NCI-H2029 (cell line): ENCODE measurements at places on chromosomes 6 and 20.
A peak's percentile ranks its signal among the peaks of the same experiment; 100 is the strongest.

DNA sequence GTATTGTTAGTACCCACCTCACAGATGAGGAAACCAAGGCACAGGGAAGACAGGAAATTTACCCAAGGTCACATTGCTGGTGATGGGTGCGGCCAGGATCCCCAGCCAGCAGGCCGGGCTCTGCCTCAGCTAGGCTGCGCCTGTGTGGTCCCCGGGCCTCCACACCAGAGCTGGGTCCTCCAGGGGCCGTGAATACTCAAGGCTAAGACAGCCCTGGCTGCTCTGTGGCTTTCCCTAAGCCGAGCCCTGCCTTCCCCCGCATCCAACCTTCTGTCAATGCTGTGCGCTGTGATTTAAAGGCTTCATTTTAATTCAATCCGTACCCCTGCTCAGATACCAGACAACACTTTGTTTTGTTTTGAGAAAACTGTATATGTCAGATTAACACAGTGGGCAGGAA, 246.7 kb downstream of the TTLL2 start:
- DNase-seq = no peak

GRCh38 chr6:21309807-21310221, 283.7 kb upstream of the SOX4 start:
- no peak for DNase-seq

- DNase-seq = peak; percentile 19
These were observed 5.6 kb downstream of the CYP24A1 start for GRCh38 chr20:54167909-54168872.

GRCh38 chr6:45655745-45656476, 278.2 kb upstream of the SUPT3H start:
- no peak for DNase-seq

- DNase-seq = peak; percentile 49
These were observed 881 bp upstream of the AIG1 start for GRCh38 chr6:143059663-143060353.

DNA sequence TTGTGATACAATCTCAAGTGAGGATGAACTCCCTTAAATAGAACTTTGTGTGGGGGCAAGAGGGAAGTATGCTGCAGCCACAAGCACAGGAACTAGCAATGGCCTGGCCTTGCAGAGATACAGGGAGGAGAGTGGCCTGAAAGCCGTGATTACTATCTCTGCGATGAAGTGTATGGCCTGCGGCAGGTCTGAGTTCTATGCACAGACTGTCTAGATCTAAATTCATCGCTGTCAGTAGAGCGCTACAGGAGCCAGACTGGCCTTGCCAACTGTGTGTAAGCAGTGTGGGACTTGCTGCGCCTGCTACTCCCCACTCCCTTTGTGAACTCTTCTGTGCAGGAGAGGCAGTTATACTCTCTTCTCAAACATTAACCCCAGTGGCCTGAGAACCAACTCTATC, 997.0 kb downstream of the GRIK2 start:
- DNase-seq = no peak

DNA sequence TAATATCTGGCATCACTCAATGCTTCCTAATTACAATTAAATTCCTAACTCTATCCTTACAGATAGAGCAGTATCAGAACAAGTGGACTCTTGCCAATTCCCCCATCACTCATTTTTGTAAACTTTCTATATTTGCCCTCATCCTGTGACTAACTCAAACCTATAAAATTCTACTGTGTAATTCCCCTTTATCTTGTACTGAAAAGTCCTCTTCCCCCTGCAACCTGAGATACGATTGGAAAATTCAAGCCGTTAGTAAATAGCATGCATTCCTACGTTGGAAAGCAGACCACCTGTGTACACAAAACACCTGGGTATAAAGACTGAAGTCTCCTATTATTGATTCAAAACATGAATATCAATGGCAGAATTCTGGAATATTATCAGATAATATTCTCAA, 70.4 kb upstream of the KCNQ5 start:
- DNase-seq = peak; percentile 5

- DNase-seq = peak; percentile 2
These were observed 53.6 kb downstream of the CDC40 start for GRCh38 chr6:110233770-110234374.

- peak; percentile 88 for DNase-seq
These were observed 814.8 kb downstream of the MAFB start for GRCh38 chr20:39874049-39874893.

GRCh38 chr6:116595247-116595646, 21.0 kb upstream of the RSPH4A start:
- peak; percentile 84 for DNase-seq

- no peak for DNase-seq
These were observed 49.9 kb downstream of the SLC35A1 start for GRCh38 chr6:87522686-87523085.

DNA sequence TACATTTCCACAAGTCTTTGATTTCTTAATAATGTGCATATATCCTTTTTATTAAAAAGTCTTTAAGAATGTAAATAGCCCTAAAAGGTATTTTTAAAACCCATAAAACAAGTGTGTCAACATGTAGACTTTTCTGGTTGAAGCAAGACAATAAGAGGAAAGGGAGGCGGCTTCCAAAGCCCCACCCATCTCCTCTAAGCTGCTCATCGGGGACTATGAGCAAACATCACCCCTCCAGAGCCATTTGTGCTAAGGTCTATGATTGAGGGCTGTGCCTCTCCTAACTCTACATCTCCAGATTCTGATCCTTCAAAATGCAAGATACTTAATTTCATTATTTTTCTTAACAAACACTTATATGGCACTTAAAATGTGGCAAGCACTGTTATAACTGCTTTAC, 2.5 kb upstream of the NAA20 start:
- peak; percentile 19 for DNase-seq

DNA sequence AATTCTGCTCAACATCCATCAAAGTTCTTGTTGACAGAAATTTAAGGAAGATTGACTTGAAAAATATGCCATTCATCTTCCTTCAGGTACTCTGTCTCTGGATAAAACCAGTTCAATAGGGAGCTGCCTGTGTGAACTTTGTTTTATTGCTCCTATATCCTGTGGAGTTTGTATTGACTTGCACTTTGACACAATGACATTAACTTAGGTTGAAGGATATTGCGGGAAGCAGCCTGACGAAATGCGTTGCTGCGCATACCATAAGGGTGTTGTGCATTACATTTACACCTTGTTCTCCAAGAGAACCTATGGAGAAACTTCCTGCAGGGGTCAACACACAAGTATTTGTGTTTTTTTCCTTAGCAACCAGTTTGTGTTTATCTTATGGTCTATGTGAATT, 185.4 kb upstream of the GRIK2 start:
- no peak for DNase-seq

DNA sequence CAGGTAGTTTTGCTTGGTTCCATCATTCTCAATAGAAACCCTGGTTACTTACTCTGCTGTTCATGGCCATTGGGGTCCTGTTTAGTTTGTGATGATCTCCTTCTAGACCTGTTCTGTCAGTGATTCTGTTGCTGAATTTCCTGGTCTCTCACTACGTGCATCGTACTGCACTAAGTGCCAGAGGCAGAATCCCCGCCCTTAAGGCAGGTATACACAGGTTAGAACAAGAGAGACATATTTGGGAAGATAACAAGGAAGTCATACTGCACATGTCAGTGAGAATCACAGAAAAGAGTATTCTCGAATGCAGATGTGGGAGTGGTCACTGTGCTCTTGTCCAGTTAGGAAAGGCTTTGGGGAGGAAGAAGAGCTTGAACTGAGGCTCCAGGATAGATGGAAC, 148.1 kb upstream of the MYLIP start:
- DNase-seq = no peak

- DNase-seq = no peak
These were observed 47.2 kb downstream of the MAFB start for GRCh38 chr20:40641809-40642208.

- no peak for DNase-seq
These were observed 2.8 kb upstream of the RBPJL start for GRCh38 chr20:45303586-45304463.

GRCh38 chr6:156658186-156658965, 118.8 kb upstream of the ARID1B start:
- DNase-seq = no peak

GRCh38 chr20:59664421-59664941, 60.1 kb downstream of the PHACTR3 start:
- DNase-seq = no peak

GRCh38 chr20:46695892-46696291, 6.6 kb upstream of the TP53RK start:
- DNase-seq = no peak

DNA sequence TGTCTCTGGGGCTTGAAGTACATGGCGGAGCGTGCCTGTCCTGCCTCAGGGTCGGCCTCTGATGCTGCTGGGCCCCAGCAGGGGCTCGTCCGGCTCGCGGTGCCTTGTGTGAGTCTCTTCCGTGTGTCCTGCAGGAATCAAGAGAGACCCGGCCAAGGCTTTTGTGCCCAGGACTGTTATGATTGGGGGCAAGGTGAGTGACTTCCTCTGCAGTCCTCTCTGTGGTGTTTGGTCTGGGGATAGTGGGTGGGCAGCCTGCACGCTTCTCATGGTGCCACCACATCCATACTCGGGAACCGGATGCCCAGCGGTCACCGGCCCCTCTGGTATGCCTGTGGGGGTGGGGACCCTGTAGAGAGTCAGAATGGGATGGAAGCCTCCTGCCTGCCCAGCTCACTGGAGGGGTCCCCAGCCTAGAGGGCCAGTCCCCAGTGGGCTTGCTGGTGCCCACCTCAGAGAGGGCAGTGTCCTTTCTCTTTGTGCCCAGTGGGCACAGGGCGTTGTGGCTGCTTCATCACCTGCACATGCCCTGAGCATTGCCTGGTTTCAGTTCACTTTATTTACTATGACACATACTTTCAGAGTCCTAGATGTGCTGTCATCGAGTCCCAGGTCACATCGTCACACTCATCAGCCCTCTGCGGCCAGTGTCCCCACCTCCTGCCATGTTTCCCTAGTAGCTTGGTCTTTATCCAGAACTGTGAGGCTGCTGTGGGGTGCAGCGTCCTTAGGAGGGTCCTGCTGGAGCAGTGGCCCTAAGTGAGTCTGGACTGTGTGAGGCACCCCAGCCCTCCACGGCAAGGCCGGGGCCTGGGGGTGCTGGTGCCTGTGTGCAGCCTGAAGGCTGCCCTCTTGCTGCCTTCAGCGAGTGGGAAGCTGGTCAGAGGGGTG, 40.7 kb downstream of the PYGB start:
- DNase-seq = no peak

DNA sequence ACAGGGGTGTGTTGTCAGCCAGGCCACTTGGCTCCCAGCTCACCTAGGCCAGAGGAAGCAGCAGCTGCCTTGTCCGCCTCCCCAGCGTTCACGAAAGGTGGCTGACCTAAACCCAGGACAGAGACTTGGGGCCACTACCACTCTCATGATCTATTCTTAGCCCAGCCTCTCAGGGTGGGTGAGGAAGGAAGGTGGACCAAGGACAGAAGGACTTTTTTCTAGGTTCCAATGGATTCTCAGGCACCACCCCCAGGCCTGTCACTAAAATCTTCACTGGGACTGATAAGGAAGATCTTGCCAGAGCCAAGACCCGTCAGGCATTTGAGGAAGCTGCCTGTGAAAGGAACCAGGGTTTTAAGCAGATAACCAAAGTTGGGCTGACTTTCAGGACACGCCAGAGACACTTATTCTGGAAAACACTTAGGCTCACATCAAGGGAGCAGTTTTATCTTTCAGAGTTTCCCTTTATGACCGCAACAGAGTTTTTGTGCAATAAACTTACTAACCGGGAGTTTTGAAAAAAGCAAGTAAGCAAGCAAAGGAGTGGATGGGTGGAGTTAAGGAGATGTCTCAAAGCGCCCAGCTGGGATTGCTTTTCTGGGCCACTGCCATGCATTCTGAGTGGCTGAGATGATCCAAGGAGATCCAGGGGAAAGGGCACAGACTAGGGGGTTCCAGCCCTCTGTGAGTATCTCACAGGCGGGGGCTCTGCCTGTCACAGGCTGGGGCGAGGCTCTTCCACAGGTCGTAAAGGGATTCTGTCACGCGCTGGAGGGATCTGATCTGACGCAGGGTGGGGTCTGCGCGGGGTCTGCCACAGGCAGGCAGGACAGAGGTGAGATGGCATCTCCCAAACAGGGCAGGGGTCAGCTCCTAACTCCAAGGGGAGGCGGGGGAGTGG, 989 bp downstream of the FITM2 start:
- DNase-seq = no peak

GRCh38 chr6:160513836-160514235, 150.2 kb downstream of the LPA start:
- no peak for DNase-seq

- DNase-seq = no peak
These were observed 123.9 kb downstream of the COL12A1 start for GRCh38 chr6:75081921-75082320.

DNA sequence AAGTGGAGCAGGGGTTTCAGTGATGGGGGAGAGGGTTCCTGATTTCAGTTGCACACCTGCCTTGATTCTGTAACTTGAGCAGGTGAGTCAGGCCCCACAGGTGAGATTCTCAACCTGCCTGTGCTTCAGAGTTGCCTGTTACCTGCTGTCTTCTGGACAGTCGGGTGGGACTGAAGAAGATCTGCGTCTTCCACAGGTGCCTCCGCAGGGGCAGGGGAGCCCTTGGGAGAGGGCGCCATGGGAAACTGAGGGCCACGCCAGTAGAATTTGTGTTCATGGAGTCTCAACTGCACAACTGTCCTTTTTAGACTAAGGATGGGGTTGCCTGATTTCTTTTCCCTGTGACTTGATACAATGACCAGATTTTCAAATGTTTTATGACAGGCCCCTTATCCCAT, 5.2 kb downstream of the UNC93A start:
- DNase-seq = no peak

GRCh38 chr20:13229538-13229937, 8.5 kb downstream of the ISM1 start:
- DNase-seq = no peak

- DNase-seq = no peak
These were observed 73.6 kb downstream of the TRERF1 start for GRCh38 chr6:42378125-42378524.

DNA sequence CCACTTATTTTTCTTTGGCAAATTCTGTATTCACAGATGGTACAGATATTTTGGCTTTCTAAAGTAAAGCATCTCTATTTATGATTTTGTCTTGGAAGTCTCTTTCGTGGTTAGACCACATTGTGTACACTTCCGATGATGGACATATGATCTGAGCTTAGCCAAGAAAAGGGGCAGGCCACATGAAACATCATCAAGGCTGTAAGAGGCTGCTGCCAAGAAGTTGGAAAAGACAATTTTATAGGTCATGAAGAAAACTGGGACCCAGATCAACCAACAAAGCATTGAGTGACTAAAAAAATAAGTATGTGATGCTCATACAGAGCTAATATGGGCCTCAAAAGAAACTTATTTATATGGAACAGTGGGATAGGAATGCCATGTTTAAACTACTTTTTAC, 266.4 kb downstream of the HAO1 start:
- DNase-seq = no peak

GRCh38 chr6:139230391-139230840, 61.4 kb downstream of the TXLNB start:
- DNase-seq = no peak

- no peak for DNase-seq
These were observed 65.3 kb downstream of the AIG1 start for GRCh38 chr6:143125864-143126573.

DNA sequence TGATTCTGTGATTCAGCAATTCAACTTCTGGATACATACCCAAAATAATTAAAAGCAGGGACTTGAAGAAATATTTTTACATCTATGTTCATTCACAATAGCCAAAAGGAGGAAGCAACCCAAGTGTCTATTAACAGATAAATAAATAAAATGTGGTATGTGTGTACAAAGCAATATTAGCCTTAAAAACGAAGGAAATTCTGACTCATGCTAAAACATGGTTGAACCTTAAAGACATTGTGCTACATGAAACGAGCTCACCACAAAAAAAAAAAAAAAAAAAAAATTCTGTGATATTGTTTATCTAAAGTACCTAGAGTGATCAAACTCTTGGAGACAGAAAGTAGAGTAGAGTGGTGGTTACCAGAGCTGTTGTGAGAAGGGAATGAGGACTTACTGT, 54.8 kb upstream of the TFAP2D start:
- no peak for DNase-seq
